ENCODE measurements at places on chromosomes 5 and 9.

DNA sequence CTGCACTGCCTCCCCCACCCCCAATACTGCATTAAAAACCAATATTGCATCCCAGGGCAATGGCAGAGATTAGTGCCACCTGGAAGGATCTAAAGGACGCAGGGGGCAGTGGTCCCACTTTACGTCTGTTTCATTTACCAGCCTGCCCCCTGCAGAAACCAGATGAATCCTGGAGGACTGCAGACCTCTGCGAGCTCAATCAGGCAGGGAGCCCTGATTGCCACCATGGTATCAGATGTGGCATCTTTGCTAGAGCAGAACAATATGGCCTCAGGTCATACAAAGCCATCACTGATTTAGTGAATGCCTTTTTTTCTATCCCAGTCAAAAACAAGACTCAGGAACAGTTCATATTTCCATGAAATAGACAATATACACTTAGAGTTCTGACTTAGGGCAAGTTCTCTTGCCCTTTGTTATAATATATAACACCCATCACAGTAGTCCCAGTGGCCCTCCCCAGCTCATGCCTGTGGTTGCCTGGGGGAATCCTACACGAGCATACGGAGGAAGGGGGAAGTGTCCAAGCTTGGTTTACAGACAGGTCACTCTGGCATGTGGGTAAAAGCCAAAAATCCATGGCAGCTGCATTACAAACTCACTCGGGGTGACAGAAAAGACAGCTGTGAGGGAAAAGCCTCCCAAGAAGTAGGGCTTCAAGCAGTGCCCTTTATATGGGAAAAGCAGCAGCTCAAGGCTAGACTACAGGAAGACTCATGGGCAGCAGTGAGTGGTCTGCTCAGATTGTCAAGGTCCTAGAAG is 85.1 kb downstream of the MED27 start:
- DNase-seq = no peak
- H3K27ac ChIP-seq = no peak overlapping the region
- no peaks in the 10 kb centered on the region for H3K27me3 ChIP-seq
- H3K36me3 ChIP-seq = peaks cover 6% of the 10 kb centered on the region

DNA sequence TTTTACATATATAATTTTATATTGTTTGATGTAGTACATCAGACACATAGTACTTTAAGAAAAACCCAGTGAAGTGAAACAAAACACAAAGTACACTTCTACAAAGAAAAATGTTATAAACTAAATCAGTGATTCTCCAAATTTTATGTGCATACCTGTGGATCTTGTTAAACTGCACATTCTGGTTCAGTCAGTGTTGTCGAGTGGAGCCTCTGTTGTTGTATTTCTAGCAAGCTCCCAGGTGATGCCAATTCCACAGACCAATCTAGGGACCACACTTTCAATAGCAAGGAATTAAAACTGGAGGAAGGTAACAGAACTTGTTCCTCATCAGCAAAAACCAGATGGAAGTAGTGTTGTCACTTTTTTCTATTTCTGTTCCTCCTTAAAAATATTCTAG is 183.8 kb upstream of the CD180 start:
- H3K27me3 ChIP-seq = no peaks in the 10 kb centered on the region
- no peak overlapping the region for H3K4me3 ChIP-seq
- H3K36me3 ChIP-seq = no peaks in the 10 kb centered on the region
- H3K4me1 ChIP-seq = no peaks in the 10 kb centered on the region

DNA sequence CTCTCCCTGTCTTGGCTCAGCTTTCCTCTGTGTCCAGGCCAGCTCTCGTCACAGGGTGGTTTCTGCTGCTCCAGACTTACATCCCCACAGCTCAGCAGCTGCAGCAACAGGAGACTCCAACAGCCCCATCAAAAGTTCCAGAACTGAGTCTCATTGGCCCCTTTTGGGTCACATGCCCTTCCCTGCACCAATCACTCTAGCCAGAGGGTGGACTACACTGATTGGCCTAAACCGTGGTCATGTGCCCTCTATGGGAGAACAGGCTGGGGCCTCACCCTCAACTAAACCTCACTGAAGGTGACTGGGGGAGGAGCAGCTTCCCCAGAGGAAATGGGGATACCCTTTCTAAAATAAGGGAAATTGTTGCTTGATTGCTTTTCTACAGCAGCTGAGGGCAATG is 44.4 kb upstream of the CPLX2 start:
- peaks cover 6% of the 10 kb centered on the region for H3K36me3 ChIP-seq
- H3K27ac ChIP-seq = no peak overlapping the region
- H3K27me3 ChIP-seq = no peaks in the 10 kb centered on the region
- H3K4me1 ChIP-seq = peaks cover 3% of the 10 kb centered on the region
- H3K4me3 ChIP-seq = no peak overlapping the region

DNA sequence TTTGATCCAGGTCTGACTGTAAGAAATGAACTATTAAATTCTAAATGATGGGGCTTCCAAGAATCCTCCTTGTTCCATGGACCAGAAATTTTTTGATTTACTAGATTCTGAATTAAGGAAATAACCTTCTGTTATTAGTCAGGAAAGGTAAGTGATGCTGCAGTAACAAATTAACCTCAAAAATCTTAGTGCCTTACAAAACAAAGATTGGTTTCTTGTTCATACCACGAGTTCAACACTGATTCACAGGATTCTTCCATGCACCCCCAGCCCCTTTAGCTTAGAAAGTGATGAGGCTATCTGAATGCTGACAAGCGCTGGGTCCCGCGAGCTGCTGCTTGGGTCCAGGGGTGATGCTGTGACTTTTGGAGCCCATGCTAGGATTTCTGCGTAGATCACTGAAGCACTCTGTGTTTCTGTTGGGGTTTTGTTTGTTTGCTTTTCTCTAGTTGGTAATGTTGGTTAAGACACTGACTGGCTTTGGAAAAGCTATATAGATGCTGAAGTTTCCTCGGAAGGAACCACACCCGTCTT is 52.3 kb downstream of the COL15A1 start:
- no peak for DNase-seq
- H3K27ac ChIP-seq = no peak overlapping the region
- H3K4me1 ChIP-seq = no peaks in the 10 kb centered on the region
- no peaks in the 10 kb centered on the region for H3K27me3 ChIP-seq
- H3K36me3 ChIP-seq = no peaks in the 10 kb centered on the region

DNA sequence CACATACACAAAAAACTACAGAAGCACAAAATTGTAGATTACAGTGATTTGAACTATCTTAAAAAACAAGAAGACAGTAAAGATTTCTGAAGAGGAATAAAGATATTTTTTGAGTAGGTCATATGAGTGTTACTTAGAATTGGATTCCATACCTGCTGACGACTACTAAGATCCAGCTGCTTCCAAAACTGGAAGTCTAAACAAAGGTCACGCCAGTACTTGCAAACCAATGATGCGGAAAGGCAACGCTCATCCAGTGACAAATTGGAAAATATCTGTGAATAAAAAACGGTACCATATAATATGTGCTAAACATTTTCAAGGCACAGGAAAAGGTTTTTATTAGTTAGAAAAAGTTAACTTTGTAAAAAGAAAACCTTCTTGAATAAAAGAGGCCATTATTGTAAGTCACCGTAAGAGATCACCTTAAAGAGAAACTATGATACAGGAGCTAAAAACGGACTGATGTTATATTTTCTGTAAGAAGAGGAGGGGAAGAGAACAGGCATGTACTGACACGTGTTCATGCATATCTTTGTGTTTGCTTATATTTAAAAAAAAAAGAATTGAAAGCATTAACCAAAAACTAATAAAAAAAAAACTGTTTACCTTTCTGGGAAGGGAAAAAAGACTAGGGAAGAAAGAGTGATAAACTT is 14.1 kb downstream of the FBXL17 start:
- H3K4me3 ChIP-seq = no peak overlapping the region
- H3K4me1 ChIP-seq = no peaks in the 10 kb centered on the region
- H3K36me3 ChIP-seq = peaks cover 6% of the 10 kb centered on the region
- DNase-seq = no peak

DNA sequence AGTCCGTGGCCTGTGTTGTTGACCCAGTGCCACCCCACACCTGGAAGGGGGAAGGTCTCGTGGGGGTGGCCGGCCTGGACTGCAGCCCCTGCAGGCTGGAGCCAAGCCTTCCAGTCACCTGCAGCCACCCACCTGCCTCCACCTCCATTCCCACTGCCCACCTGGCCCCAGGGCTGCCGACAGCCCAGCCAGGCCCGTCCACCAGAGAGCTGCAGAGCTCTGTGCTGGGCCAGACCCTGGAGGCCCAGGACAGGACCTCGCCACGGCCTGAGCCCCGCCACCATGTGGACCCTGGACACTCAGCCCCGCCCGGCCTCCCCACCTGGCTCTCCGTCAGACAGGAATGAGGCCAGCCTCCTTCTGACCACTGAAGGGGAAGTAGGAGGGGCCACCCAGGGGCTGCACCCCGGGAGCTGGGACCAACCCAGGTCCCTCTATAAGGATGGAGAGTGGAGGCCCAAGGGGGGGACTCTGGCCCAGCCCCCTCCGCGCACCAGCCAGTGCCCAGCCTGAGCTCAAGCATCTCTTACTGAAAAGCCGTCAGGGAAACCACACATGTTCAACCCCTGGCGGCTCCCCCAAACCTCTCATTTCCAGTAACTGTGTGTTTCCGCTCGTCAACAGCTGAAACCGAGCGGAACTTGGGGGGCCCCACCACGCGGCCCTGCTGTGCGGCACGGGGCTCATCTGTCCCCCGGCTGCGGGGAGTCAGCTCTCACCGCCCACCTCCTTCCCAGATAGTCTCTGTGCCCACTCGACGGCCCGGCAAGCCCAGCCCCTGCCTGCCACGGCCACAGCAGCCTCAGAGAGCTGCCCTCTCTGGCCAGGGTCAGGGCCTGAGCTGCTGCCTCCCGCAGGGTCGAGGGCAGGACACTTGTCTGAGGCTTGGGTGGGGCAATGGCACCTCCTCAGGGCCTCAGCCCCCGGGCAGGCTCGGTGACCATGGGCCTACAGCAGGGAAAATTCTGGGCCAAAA is 12.8 kb downstream of the NOTCH1 start:
- no peak for DNase-seq
- H3K36me3 ChIP-seq = peaks cover 16% of the 10 kb centered on the region
- no peak overlapping the region for H3K27ac ChIP-seq
- no peaks in the 10 kb centered on the region for H3K4me1 ChIP-seq
- no peaks in the 10 kb centered on the region for H3K27me3 ChIP-seq

GRCh38 chr5:148353634-148354033 is 18.3 kb downstream of the SPINK9 start:
- H3K27ac ChIP-seq = no peak overlapping the region
- no peak overlapping the region for H3K4me3 ChIP-seq
- H3K4me1 ChIP-seq = no peaks in the 10 kb centered on the region
- H3K36me3 ChIP-seq = no peaks in the 10 kb centered on the region
- DNase-seq = no peak

GRCh38 chr9:126719618-126720031 is 85.2 kb upstream of the ZBTB43 start:
- no peaks in the 10 kb centered on the region for H3K27me3 ChIP-seq
- no peaks in the 10 kb centered on the region for H3K36me3 ChIP-seq
- H3K27ac ChIP-seq = no peak overlapping the region
- peaks cover 2% of the 10 kb centered on the region for H3K4me1 ChIP-seq

- peaks cover 2% of the 10 kb centered on the region for H3K36me3 ChIP-seq
- no peak overlapping the region for H3K27ac ChIP-seq
- no peaks in the 10 kb centered on the region for H3K4me1 ChIP-seq
- H3K27me3 ChIP-seq = no peaks in the 10 kb centered on the region
- DNase-seq = no peak
Observed at GRCh38 chr9:19946441-19947109, 157.7 kb upstream of the SLC24A2 start.
